CD8-positive, alpha-beta T cell (primary cell): ENCODE measurements at places on chromosomes 12 and 14.
A peak's percentile ranks its signal among the peaks of the same experiment; 100 is the strongest.

- no peak for DNase-seq
Observed at GRCh38 chr14:58772116-58772515, 134.4 kb downstream of the DACT1 start.

- DNase-seq: no peak
Observed at GRCh38 chr14:87252103-87252502, 740.9 kb downstream of the GALC start.

- DNase-seq: no peak
Observed at GRCh38 chr14:101457301-101457935, 103.9 kb upstream of the DIO3 start.

- DNase-seq: no peak
Observed at GRCh38 chr14:104361101-104361591, 218.4 kb upstream of the C14orf180 start.

DNA sequence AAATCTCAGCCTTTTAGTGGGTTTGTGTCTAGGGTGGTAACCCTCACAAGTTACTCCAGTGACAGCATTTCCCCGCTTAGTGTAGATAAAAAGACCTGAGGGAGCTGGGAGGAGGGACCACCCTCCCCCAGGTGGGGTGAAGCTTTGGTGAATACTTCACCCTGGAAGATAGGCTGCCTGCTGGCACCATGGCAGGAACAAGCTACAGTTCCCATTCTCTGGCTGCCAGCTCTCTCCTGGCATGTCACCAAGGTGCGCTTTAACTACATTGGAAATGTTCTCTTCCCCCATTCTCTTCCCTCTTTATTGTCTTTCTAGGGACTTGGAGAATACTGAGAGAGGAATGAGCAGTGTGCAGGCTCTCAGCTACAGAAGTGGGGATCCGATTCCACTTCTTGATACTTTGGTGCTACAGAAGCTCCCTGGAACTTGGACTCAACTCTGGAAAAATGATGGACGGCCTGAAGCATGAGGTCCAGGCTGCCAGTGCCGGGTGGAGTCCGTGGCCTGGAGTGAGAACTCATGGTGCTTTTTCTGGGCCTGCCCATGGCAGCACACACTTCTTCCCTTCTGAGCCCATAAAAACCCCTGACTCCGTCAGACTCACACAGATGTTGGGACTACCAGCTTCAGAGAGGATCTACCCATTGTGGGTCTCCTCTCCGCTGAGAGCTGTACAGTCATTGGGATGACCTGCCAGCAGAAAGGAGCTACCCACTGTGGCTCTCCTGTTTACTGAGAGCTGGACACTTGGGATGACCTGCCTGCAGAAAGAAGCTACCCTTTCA is 198.0 kb downstream of the ADGRD1 start:
- no peak for DNase-seq

- DNase-seq: no peak
Observed at GRCh38 chr14:67703997-67704396, 2.3 kb downstream of the RDH12 start.

GRCh38 chr14:57501039-57501557 is 7.4 kb upstream of the CCDC198 start:
- no peak for DNase-seq

GRCh38 chr14:69342928-69343525 is 55.1 kb downstream of the ERH start:
- no peak for DNase-seq

DNA sequence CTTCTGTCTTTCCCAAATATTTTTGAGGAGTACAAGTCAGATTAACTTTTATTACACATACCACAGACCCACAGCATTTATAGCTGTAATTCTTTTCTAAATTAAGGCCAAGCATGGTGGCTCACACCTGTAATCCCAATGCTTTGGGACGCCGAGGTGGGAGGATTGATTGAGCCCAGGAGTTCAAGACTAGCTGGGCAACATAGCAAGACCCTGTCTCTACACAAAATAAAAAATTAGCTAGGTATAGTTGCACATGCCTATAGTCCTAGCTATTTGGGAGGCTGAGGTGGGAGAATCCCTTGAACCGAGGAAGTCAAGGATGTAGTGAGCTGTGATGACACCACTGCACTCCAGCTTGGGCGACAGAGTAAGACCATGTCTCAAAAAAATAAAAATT is 7.0 kb downstream of the DUSP16 start:
- no peak for DNase-seq

- no peak for DNase-seq
Observed at GRCh38 chr14:54976316-54976715, 50.6 kb downstream of the WDHD1 start.

DNA sequence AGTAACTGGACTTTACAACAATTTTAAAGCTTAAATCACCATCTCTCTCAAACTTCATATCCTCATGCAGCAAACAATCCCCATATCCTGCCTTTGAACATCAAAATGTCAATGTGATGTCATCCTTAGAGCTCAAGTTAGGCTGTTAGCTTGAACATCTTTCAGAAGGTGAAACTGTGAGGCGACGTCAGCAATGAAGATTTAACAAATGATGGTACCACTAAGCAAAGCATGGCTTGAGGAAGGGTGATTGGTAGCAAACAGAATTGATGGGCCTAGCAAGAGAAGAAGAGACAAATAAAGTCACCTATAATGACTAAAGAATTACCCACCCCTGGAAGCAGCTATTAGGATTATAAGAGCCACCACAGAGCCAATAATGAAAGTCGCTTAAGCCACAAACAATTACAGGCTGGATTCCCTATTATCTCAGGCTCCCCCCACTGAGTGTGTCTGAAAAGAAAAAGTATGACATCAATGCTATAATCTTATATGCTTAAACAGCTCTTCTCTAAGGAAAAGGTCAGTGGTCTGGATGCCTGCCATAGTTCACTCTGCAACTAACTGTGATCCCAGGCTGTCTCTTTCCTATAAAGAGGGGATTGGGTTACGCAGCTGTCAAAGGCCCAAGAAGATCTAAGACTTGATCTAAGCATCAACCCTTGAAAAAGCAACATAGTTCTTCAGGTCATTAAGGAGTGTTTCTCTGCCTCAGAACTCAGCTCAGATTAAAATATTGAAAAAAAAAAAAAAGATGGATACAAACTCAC is 18.1 kb downstream of the EGLN3 start:
- DNase-seq: no peak

DNA sequence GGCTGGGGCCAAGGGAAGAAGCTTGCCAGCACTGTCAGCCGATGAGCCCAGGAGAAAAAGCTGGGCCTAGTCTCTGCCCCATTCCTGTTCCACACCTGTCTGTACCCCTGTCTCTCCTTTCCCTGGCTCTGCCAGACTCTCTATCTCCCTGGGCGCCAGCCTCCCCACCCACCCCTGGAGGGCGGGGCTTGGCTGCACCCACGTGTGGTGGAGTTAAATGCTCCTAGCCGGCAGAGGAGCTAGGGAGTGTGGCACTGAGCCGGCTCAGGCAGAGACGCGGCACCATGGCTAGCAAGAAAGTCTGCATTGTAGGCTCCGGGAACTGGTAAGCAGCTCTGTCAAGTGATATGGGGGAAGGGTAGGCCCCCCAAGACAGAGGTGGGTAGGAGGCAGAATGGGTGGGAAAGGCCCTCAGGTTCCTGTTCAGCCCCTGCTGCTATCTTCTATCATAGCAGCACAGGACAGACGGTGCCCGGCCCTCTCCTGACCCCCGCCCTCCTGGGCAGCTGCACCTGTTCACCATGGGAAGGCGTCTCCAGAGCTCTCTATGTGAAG is at the start of gene GPD1:
Gene GPD1, plus strand, starts transcription at position 242 of the 555 bp plus-strand sequence. Its CDS starts 43 bp downstream, at position 285.
- DNase-seq: no peak

- DNase-seq: no peak
Observed at GRCh38 chr12:29150462-29150861, 1.4 kb downstream of the FAR2 start.

DNA sequence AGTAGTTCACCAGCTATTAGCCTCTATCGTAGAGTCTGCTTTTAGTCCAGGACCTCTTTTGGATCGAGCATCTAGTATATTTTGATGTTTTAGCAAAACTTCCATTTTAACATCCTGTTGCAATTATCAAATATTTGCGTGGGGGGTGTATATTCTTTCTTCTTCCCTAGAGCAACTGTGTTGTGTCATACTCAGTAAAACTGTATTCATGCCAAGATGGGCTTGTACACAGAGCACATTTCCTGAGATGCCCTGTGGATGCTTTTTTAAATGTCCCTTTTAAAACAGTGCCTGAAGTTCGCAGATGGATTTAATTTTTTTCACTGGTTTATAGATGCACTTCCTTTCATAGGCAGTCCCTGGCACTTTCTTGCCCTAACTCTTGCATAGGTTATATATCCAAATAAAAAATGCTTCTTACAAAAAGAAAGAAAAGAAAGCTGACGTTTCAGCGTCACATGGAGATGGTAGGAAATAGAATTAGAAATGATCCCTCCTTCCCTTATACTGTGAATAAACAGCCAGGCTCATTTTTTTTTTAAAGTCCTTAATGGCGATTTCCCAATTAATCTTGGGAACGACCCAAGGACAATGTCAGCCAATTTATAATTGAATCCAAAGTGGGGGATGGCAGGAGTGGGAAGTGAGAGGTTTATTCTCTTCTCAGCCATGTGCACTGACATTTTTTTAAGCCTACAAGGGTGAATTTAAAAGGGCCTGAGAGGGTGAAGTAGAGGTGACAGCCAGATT is 247.0 kb downstream of the SLC41A2 start:
- DNase-seq: no peak

- DNase-seq: no peak
Observed at GRCh38 chr12:110234331-110234751, 46.7 kb upstream of the ATP2A2 start.

- DNase-seq: no peak
Observed at GRCh38 chr14:72236629-72237028, 304.4 kb downstream of the RGS6 start.

- no peak for DNase-seq
Observed at GRCh38 chr12:113845900-113846674, 120.0 kb downstream of the RBM19 start.

DNA sequence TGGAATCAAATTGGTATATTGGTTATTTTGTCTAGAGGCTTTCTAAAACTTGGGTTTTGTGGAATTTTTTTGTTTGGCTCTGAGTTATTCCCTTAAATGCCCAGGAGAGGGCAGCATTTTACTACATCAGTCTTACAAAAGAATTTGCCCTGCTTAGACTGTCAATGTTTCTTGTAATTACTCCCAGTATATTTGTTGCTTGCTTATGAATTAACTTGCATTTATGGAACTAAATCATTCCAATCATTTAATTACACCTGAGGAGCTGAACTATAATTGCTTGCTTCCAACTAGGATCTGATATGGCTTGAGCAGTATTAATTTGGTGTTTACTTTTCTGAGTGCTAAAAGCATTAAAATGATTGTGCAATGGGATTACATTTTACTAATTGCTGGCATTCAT is 48.7 kb downstream of the MIPOL1 start:
- peak; percentile 16 for DNase-seq

DNA sequence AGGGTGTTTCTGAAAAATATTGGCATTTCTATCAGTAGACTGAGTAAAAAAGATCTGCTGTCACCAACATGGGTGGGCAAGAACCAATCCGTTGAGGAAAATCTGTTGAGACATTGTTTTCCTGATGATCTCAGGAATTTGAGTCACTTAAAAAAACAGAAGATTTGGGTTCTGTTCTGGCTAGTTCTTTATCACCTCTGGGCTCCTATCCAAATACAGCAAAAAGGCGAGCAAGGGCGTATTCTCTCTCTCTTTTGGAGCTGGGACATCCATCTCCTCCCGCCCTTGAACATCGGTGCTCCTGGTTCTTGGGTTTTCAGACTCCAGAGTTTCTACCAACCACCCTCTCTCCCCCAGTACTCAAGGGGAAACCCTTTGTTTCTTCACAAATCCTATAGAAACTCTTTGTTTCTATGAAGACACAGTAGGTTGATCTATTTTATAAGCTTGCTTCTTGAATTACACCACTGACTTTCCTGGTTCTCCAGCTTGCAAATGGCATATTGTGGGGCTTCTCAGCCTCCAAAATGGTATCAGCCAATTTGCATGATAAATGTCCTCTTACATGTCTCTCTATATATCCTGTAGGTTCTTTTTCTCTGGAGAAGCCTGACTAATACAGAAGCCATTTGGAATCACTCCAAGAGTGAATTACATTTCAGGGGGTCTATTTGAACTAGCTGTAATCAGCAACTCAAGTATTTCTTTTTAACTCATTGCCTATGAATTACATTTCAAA is 263.9 kb upstream of the TMTC1 start:
- DNase-seq: no peak

GRCh38 chr12:109770104-109770860 is 56.7 kb downstream of the FAM222A start:
- no peak for DNase-seq

DNA sequence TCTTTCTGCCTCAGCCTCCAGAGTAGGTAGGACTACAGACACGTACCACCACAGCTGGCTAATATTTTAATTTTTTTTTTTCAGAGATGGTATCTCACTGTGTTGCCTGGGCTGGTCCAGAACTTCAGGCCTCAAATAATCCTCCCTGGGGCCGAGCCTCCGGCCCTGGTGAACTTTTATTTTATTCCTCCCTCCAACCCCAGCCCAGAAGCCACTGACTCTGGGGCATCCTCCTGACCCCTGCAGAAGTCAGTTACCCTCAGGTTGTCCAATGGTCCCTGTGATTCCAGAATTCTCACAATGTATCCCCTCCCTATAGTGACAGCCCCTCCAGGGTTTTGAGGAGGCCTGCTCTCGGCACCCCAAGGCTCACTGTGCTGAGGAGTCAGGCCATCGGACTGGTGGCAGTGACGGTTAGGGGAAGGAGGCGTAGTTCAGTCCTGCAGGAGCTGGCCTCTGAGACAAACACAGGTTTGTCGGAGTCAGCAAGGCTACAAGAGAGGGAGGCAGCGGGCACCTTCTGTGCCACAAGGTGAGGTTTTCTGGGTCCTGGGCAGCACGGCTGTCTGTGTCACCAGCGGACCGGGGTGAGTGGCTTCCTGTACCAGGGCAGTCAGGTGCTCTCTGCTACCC is 19.4 kb upstream of the FIGNL2 start:
- DNase-seq: no peak

GRCh38 chr12:268483-268840 is 5.8 kb upstream of the SLC6A13 start:
- DNase-seq: no peak

DNA sequence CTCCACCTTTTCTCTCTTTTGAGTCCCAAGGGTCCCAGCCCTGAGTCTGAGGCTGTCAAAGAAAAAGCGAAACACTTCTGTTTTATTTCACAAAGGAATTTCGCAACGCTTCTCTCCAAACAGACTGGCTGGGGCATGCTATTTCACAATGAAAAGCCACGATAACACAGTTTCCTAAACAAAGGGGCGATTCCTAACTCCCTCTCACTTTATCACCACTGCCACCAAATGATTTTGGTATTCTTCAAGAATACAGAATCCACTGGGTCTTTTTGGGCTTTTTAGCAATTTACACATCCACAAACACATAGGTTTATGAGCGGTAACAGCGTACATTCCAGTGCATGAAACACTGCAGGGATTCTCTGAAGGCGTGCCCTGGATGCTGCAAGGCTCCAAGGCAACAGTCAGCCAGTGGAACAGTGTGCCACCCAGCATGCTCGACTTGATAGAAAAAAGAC is 161.2 kb downstream of the DAD1 start:
- DNase-seq: no peak
